GM04504 (cell line): ENCODE measurements at places on chromosomes 16 and 17.

- no peak for DNase-seq
These were observed 9.1 kb downstream of the CA4 start for GRCh38 chr17:60158751-60159478.

- no peak for DNase-seq
These were observed 668 bp downstream of the USP36 start for GRCh38 chr17:78839762-78840529.

- DNase-seq: no peak
These were observed 9.4 kb upstream of the MAP2K3 start for GRCh38 chr17:21275047-21275578.

DNA sequence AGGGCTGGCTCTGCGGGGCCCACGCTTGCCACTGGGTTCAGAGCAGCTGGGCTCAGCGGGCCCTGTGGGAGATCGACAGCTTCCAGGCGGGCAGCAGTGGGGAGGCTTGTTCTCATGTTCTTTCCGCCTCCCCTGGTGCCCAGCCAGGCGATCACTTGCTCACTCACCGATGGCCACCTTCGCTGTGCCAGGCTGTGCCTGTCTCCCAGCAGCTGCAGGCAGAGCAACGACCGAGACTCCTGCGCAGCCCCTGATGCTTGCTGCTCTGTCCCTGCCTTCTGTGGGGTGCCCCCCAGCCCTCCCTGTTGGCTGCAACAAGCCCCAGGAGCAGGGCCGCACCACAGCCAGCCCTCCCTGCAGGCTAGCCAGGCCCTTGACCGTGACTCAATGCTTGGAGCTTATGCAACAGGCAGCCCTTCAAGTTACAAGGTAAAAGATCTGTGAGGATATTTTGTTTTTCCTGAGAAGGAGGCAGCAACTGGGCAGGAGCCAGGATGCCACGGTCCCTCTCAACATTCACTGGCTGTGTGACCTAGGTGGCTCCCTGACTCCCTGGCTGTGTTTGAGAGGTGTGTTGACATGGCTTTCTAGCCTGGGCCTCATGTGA is 9.6 kb upstream of the SPNS2 start:
- DNase-seq: no peak

GRCh38 chr16:55660026-55660425 is 4.2 kb downstream of the SLC6A2 start:
- no peak for DNase-seq

DNA sequence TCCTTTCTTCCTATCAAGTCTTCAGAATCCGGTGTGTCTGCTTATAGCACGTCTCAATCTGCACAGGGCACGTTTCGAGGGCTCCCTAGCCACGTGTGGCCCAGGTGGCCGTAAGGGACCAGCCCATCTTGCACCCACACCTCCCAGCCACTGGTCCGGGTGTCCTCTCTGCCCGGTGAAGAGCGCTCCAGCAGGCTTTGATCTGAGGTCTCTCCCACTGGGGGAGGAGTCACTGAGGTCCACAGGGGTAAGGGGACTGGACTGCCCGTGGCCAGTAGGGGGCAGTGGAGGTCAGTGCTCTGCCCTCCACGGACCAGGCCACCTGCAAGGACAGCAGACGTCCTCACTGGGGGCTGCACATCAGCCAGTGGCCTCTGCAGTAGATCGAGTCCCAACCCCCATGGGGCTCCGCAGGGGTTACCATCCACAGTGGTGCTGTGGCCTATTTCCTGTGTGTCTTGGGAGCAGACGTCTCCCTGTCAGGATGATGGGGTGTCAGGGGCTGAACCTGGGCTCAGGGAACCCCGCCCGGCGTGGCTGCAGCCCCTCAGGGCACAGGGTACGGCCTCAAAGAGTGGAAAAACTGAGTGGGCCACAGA is 204.1 kb upstream of the CIBAR2 start:
- DNase-seq: no peak

DNA sequence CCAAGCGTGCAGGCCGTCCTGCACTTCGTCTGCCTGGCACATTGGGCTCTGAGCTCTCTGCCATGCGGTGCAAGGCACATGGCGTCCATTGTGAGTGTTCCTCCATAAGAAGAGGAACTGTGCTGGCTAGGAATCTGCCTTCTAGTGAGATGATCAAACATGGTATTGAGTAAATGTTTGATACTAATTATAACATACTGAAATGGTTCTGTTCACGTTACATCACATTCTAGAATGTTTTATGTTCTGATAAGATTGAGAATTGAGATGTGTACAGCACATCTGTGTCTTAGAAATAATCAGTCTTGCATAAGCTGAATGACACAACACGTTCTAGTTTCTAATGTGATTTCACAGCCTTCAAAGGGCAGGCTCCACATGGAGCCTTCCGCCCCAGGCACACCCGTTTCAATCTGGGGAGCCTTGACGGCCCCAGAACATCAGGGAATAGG is 42.9 kb downstream of the USP10 start:
- no peak for DNase-seq

DNA sequence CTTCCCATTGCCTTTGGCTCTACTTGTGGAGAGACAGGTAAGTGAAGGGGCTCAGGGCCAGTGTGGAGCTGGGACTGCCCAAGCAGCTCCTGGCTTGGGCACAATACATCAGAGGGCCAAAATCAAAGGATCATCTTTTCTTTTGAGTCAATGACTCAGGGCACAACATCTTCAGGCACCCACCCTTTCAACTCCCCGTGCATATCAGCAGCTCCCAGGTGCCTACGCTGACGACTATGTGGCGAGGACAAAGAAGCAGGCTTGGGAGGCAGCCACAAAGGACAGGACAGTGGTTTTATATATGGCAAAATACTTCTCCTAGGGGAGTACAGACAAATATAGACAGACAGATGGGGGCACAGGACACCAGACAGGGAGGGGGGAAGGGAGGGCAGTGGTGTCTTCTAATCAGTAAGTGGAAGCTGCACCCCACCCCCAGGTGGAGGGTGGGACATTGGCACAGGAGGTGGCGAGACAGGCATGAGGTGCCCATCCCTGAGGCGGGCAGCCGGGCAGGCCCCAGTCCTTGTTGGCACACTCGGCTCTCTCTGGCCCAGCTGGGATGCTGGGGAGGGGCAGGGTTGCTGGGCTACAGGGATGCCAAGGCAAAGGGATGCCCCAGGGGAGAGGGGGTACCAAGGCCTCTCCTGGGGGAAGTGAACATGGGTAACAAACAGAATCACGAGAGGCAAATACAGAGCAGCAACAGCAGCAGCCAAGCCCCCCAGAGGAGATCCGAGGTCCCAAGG is 7.7 kb upstream of the ARL5C start:
- DNase-seq: no peak

DNA sequence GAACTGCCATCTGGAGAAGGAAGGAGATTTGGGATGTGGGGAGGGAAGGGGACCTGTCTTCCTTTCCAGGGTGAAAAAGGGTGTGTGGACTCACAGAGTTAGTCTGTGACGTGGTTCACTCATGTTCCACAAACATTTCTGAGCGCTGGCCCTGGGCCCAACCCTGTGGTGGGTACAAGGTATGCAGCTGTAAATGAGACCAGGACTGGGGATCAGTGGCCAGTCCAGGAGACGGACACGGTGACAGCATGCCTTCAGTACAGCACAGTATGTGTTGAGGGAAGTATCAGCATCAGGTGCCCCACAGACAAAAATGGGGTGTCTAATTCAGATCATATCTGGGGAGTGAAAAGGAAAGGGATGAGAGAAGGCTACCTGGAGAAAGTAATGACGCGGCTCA is 5.5 kb upstream of the EPX start:
- no peak for DNase-seq

DNA sequence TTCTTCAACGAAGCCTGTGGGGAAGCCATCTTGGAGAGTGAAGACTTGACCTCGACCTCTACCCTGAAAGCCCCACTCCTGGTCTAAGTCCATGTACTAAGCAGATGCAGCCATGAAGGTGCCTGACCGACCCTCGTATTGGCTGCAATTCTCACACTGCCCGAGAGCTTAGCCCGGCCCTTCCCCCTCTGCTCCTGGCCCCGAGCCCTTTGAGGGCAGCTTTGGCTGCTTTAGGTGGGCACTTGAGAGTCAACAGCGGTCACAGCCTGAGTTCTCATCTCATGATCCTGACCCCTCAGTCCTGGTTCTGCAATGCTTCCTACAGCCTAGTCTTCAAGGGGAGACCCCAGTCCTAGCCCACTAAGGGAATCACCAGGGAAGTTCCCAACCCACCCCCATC is 35.9 kb downstream of the SRL start:
- no peak for DNase-seq

DNA sequence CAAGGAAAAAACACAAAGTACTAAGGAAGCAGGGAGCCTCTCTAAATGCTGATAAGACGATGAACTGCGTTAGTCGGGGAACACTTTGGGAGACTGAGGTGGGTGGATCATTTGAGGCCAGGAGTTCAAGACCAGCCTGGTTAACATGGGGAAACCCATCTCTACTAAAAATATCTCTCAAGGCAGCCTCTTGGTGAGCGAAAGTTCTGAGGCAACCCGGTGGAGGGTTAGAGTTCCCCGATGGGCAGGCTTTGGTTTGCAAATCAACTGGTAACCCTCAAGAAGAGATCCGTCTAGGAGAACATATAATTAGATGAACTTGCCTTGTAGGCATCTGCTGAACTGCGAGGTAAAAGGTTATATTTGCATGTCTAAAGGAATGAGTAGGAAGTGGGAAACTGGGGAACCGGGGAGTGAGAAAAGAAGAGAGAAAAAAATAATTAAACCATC is 44.6 kb downstream of the WSB1 start:
- no peak for DNase-seq

DNA sequence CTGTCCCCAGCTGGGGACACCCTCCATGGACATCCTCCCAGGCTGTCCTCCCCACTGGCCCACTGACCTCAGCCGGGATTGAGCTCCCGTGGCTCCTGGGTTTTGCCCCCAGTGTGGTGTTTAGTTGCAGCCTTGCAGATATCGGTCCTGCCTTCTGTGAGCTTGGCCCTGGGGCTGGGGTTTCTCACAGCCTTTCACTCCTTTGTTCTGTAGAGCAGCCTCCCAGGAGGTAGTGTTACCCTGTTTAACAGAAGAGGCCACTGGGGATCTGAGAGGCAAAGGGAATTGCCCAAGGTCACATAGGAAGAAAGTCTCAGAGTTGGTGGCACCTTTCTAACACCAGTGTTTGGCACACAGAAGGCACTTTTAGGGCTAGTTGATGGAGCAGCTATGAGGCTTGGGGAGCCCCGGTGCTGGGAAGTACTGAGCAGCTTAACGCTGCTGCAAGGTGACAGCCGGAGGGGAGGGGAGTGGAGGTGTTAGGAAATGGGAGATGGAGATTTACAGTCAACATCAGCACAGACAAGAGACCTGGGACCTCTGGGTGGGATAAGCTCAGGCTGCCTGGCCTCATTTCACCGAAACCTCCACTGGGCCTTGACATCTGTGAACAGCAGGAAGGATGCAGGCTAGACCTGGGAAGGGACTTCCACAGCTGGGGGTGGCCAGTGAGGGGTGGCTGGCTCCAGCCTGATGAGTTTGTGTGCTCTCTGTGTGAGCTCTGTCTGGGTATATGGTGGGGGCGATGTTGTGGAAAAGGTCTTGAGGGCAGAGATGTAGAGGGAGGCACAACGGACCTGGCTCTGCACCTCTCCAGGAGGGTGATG is 26.1 kb downstream of the CACNA1G start:
- DNase-seq: no peak

- no peak for DNase-seq
These were observed 3.3 kb upstream of the SLFN12L start for GRCh38 chr17:35540589-35541404.

GRCh38 chr16:81634380-81635062 is 144.6 kb upstream of the PLCG2 start:
- no peak for DNase-seq

DNA sequence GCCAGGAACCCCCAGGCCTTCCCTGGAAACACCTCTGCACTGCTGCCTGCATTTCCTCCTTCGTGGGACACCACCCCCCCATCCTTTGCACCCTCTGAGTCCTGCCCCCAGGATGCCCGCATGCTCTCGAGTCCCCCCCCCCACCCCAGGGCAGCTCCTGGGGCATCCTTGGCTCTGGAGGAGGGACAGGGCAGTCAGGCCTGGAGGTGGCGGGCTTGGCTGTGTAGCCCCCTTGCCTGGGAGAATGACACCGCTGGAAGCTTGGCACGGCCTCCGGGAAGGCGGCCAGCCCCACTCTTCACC is 98.9 kb upstream of the GSE1 start:
- DNase-seq: no peak

DNA sequence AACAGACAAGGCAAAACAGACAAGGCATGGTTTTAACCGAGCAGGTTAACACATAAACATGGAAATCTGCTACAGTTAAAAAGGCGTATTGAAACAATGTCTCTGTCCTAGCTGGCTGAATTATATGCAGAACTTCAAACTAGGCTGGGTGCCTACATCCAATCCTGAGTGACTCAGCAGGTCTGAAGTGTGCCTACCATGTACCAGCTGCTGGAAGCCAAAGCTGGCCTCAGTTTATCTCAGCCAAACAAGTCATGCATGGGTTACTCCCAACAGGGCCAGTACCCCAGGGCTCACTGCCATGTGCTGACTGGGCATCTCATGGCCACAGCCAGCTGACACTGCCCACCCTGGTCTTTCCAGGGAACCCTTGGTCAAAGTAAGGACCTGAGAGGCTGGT is 4.0 kb downstream of the C1QBP start:
- DNase-seq: no peak

DNA sequence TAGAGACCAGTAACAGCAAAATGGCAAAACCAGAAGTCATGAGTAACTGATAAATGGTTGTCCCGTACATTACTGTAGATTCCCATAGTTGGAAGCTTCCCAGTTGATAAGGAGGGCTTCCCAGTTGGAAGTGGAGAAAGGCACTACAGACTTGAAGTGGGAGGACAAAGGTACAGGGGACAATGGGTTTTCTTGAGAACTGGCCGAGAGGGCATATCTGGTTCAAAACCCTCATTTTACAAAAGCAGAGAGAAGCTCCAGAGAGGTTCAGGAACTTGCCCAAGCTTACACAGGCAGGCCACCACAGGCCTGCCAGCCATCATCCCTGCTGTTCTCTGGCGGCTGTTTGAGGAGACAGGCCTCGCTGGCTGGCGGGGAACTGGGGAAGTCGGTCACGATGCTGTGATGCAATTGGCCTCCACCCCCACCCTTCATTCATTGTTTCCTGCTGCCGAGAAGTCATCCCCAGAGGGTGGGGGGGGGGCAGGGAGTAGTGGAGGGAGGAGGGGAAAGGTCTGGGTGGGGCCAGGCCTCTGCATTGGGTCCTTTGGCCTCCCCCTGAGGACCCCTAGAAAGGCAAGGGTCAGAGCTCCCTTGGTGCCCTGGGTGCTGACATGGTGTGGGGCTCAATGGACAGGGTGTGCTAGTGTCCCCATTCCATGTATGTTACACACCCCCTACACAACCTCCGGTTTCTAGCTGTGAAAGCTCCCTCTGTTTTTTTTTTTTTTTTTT is 3.0 kb downstream of the UBALD2 start:
- peak; percentile 53 for DNase-seq

DNA sequence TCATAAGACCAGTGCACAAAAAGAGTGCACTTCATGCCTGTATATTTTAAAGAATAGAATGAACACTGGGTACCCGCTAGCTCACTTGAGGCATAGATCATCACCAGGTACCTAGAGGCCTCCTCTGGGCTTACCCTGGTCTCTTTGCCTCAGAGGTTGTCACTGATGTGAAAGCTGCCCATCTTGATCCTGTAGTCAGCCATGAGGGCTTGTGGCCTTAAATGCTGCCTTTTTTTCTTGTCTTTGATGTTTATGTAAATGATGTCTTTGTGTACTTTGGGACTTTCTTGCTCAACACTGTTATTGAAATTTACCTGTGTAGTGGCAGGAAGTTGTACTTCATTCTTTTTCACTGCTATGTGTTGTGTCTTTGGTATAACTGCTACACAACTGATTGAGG is 26.8 kb upstream of the SLC5A10 start:
- no peak for DNase-seq
